ENCODE measurements at places on chromosomes 13 and 19. TPM values are rescaled to one million over a fixed set of nuclear protein-coding genes. Genes with fewer than 3 reads are reported as not detected.

- DNase-seq, result no peak
These were observed 181.8 kb downstream of the COL4A1 start for GRCh38 chr13:110125157-110125556.

DNA sequence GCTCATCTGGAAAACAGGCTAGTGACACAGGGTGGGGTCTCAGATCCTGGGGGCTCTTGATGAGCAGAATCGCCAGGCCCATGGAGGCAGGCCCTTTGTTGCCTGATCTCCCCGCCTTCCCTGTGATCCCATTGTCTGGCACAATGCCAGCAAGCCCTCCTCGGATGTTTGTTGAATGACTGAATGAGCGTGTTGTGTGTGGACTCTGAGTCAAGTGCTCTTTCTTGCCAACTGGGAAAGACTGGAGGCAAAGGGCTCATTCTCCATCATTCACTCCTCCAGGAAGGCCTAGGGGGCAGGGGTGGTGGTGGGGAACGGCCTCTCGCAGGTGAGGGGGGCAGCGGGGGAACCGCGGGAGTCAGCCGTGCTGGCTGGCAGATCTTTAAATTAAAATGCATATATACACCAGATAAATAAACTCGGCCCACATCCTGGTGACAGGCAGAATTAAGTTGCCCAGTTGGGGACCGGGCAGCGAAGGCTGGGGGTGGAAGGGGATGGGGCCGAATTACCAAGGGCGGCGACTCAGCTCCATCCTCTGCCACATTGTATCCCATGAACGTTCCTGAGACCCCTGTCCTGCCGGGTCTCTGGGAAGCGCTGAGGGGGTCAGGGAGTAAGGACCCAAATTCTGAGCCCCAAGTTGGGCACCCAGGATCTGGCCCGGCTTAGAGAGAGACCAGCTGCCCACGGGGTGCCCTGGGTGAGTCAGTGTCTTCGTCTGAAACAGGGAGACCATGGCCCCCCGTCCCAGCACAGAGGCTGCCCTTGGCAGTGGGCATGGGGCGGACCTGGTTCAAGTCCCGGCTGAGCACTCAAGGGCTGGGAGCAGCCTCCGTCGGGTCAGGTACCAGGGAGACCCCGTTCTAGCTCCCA, 24.5 kb downstream of the EFNA2 start:
- no peak for DNase-seq

DNA sequence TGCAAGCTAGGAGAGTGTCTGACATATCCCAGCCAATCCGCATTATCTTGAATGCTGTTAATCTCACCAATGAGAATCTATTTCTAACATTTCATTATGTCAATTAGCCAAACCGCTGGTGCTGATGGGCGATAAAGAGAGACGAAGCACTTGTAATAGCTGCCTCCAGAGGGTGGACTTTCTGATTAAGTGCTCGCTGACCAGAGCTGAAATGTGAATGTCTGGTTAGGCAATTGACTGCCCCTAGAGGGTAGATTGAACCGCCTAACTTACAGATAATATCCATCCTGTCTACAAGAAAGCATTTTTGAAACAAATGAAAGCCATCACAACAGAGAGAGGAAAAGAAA, 552 bp upstream of the GRWD1 start:
- peak; percentile 77 for DNase-seq

WDR87 gene
- total RNA-seq, result not detected

DNA sequence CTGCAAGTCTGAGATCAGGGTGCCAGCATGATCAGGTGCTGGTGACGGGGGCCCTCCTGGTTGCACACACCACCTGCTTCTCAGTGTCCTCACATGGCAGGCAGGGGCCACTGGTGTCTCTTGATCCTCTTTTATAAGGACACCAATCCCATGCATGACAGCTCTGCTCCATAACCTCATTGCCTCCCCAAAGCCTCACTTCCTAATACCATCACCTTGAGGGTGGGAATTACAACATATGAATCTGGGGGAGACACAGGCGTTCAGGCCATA, 15.0 kb upstream of the MIER2 start:
- no peak for DNase-seq
